Femur (tissue), 1 donor: ENCODE measurements at places on chromosomes 1 and 21.

DNA sequence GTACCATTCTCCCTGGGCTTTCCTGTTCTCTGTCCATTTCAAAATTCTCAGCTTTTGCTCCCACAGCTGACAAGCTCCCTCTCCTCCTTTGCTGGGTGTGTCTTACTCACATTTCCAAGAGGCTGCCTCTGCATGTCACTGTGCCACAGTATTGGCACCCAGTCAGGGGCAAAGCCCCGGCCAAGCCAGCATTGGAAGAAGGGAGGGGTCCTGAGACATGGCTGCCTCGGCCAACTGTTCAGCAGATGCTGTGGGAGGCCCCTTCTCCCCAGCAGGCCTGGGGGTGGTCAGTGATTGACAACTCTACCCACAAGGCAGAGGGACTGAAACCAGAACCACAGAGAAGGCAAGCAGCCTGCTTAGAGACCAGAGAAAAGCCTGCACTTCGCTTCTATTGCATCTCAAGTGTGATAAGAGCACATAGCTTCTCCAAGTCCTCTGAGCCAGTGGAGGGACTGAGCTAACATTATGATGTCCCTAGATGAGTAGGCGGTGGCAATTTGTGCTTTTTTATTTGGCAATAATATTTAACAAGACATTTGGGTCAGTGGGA is 294.1 kb downstream of the SIPA1L2 start:
- DNase-seq = peak; percentile 80

GRCh38 chr1:246274186-246274585 is 232.9 kb downstream of the SMYD3 start:
- DNase-seq = no peak

- DNase-seq = no peak
These were observed 9.6 kb downstream of the RAB25 start for GRCh38 chr1:156070548-156070947.

GRCh38 chr1:93620841-93621210 is 60.8 kb downstream of the BCAR3 start:
- no peak for DNase-seq

DNA sequence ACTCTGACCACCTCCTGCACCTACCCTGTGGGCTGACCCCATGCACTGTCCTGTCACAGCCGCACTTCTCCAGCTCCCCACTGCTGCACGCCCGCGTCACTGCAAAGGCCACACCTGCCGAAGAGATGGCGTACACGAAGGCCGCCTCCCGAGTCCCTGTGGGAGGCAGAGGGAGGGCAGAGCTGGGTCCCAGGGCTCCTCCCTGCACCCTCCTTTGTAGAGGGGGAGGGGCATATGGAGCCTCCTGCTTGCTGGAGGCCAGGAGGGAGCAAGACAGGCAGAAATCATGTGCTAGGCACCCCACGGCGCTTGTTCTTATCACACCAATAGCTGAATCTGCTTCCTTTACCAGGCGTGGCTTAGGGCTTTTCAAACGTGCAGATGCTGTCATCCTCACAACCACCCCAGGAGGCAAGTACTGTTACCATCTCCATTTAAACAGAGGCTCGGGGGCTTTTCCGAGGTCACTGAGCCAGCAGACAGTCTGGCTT is 21.4 kb downstream of the WNT4 start:
- DNase-seq = no peak

- DNase-seq = peak; percentile 62
These were observed 31.1 kb upstream of the POFUT2 start for GRCh38 chr21:45318556-45319404.

DNA sequence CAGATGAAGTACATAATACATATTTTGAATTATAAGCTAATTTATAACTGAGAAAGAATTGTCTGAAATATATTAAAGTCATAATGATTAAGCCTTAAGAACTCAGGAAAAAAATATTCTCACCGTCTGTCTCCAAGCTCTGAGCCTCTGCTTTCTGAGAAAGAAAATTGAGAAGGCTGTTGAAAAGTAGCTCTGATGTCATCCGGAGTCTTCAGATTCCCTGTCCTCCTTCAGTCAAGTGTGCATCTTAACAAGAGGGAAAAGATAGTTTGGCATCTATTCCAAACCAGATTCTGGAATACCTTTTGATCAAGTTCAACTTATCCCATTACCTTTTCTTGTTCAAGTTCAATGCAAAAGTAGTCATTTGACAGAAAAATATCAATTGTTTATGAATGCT is 50.6 kb downstream of the NRIP1 start:
- DNase-seq = no peak

GRCh38 chr1:243315893-243316292 is 60.1 kb downstream of the SDCCAG8 start:
- DNase-seq = no peak

GRCh38 chr1:89834083-89834704 is 13.4 kb downstream of the LRRC8D start:
- DNase-seq = no peak

DNA sequence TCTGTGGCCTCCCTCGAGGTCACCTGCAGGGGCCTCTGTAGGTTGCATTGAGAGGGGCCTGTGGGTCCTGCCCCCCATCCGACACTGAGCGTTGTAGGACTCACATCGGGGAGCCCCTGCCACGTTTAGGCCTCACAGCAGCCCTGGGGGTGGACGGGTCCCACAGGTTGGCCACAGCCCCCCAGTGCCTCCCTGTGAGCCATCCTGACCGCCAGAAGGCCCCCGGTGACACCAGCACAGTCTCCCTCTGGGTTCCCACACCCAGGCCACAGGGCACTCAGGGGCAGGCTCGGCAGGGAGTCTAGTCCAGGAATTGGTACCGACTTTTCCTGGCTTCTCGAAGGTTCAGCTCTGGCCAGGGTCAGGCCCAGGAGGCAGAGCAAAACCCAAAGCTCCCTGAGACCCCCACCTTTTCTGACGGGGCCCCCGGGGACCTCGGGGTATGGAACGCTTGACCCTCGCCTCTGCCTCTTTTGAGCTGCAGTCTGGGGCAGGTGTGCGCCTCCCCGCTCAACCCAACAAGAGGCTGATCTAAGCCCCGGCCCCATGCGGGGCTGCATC is 13.9 kb upstream of the POFUT2 start:
- peak; percentile 20 for DNase-seq

- DNase-seq = no peak
These were observed 292.2 kb downstream of the RRAGC start for GRCh38 chr1:38567401-38567800.

GRCh38 chr21:38992737-38993136 is 187.0 kb downstream of the ETS2 start:
- no peak for DNase-seq

DNA sequence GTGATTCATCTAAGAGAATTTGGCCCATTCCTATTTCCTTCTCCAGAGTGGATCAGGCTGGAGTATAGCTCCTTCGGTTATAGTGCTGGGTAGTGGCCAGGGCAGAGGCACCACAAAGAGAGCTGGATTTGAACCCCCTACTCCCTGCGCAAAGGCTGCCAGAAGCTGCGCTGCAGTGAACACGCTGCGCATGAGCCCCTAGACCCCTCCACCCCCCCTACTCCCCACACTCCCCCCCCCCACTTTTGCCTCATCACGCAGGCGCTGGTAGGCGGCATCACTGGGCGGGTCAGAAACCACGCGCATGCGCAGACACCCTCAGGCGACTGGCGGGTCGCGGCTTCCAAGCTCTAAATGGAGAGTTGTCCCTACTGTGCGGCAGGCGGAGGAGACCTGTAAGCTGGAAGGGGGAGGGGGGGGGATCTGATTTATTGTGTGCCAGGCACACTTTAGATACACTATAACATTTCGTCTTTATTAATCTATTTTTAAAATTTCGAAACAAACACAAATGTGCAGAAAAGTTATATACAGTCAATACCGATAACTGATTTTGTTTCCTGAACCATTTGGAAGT is 38.7 kb upstream of the HMGN1 start:
- DNase-seq = peak; percentile 96

- peak; percentile 92 for DNase-seq
These were observed 2.6 kb downstream of the E2F2 start for GRCh38 chr1:23528250-23528978.

DNA sequence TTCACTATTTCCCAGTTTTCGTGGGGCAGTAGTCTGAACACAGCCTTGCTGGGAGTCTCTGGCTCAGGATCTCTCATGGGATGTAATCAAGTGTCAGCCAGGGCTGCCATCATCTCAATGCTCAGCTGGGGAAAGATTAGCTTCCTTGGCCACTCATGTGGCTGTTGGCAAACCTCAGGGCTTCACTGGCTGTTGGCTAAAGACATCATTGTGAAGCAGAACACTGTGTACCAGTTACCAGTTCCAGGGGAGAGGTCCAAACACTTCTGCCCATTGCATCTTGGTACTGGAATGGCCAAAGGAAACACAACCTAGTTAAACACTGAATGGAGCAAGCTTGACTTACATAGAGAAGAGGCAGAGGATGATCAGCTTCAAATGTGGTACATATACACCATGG is 33.7 kb downstream of the AADACL4 start:
- DNase-seq = no peak

DNA sequence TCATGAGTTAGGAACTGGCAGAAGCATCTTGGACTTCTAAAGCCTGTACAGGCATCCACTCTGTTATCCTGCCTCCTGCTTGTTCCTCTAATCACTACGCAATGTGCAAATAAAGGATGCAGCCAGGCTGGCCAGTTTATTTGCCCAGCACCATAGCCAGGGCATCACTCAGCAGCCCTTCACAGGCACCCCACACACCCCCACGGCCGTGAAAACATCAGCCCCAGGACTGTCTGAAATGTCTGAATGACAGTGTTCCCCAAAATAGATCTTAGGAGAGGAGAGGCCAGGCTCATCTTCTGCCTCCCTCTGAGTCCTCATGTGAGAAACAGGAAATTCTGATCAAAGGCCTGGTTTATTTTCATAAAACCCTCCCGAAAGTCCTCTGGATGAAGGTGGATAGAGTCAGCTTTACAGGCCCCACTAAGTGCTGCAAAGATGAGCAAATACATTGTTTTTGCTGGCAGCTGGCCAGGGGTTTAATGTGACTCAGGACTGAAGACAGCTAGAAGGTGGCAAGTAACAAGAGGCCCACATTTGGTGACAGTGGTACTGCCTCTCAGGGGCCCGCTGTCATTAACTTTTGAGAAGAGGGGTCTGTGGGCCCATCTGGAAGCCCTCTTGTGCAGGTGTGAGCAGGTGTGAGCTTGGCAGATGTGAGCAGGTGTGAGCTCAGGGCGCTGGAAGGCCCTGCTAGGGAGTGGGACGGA is 32.9 kb downstream of the GRHL3 start:
- DNase-seq = no peak

- DNase-seq = peak; percentile 84
These were observed 1.2 kb downstream of the ADAMTSL4 start for GRCh38 chr1:150550222-150551050.

DNA sequence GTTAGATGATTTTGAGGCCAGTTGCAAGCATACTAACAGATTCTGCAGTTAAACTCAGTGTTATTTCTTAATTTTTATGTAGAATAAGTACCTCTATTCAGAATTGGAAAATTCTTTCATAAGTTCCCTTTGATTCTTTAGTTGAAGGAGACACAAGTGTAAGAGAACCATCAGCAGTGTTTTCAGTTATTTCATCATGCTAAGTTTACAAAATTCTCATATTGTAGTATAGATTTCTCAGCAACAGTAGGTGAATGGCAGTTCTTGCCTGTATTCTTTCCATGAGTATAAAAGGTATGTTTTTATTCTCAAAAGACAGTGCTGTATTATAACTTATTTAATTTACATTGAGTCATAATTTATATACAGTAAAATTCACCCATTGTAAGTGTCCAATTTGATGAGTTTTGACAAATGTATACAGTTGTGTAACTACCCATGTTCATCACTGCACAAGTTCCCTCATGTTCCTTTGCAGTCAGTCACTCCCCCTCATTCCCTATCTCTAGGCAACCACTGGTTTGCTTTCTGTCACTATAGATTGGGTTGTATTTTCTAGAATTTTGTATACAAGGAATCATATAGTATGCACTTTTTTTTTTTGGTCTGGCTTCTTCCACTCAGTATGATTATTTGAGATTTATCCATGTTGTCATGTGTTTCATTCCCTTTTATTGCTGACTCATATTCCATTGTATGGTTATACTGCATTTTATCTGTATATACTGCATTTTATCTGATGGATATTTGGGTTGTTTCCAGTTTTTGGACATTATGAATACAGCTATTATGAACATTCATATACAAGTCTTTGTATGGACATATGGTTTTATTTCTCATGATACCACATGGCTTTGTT is 3.9 kb downstream of the RPS6KC1 start:
- DNase-seq = no peak

DNA sequence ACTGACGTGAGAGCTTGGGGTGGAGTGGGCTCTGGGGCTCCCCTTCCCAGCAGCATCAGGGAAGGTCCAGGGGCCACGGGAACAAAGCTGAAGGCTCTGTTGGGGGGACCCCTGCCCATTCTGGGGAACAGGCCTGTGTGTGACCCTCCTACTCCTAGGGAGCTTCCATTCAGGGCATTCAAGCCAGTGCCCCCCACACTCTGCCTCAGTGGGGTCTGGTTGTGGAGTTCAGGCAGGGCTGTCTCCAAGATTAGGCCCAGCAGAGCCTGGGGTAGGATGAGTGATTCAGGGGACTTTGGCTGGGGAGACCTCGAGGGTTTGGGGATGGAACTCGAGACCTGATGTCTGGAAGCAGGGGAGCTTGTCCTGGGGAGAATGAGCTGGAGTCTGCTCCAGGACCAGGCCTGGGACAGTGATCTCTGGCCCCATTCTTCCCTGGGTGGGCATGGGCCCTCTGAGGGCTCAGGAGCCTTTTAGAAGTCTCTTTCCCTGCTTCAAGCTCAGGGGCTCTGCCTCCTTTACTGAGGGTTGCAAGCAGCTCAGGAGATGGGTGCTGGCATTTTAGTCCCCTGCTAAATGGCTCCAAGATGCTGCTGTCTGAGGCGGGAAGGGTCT is 81.7 kb downstream of the PTPRU start:
- DNase-seq = no peak

DNA sequence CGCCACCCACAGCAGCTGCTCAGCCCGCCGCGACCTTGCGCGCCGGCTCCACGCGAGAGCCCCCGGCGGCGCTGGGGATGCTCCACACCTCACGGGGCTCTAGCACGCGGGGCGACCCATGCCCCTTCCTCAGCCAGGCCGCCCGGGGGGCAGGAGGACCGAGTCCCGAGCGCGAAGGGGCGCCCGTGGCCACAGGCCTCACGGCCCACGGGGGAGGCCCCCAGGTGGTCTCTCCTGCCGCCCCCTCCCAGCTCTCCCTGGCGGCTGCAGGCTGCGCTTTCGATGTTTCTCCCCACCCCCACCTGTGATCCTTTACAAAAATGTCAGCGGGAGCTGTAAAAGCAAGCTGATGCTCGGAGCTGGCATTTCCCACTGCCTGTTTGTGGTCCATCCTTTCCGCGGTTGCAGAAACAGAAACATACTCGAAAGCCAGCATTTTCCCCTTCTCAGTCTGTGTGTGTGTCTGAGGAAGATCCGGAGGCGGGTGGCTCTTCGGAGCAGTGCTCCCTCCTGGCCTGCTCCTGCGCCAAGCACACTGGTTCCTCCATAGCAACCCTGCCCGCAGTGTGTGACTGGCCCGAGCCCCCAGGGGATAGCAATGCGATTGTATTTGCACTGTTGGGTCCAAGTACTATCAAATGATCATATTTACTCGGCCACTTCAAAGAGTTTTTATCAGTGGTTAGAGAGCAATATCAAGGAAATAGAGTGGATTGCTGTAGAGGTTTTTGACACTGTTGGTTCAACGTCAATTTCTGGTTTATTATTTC is 2.1 kb downstream of the KIF26B start:
- peak; percentile 28 for DNase-seq

- no peak for DNase-seq
These were observed 17.2 kb downstream of the ROR1 start for GRCh38 chr1:63790989-63791388.

GRCh38 chr21:26130249-26130881 is 40.2 kb downstream of the APP start:
- no peak for DNase-seq
